CD8-positive, alpha-beta T cell (primary cell): ENCODE measurements at places on chromosomes 3 and 15.

DNA sequence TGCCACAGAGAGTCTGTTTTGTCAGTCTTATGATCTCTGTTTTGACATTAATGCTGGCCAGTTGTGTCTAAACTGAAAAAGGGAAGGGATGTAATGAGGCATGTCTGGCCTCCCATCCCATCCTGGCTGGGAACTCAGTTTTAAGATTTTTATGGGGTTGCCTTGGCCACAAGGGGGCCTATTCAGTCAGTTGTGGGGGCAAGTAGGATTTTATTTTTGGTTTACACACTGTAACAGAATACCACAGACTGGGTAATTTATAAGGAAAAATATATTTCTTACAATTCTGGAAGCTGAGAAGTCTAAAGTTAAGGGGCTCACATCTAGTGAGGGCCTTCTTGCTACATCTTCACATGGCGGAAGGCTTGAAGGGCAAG is 129.8 kb downstream of the TMEM108 start:
- no peak for DNase-seq

GRCh38 chr3:55160241-55160983 is 232.6 kb upstream of the LRTM1 start:
- no peak for DNase-seq

- DNase-seq: no peak
Observed at GRCh38 chr3:129226374-129226773, 23.0 kb upstream of the COPG1 start.

DNA sequence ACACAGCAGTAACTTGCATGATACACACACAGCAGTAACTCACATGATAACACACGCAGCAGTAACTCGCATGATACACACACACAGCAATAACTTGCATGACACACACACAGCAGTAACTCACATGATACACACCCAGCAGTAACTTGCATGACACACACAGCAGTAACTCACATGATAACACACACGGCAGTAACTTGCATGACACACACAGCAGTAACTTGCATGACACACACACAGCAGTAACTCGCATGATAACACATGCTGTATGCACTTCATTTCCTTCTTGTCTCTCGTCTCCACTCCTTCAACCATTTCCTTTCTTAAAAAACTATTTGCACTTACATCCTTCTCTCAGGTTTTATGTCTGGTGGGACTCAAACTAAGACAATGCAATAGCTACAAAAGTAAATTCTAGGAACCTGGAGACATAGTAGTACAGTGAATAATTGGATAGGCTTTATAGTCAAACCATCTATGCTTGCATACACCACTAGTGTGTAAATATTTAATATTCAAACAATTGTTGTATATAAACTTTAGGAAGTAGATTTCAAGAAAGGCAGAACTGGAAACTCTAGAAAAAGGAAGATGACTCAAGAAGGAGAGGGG is 130.8 kb downstream of the UACA start:
- DNase-seq: no peak

DNA sequence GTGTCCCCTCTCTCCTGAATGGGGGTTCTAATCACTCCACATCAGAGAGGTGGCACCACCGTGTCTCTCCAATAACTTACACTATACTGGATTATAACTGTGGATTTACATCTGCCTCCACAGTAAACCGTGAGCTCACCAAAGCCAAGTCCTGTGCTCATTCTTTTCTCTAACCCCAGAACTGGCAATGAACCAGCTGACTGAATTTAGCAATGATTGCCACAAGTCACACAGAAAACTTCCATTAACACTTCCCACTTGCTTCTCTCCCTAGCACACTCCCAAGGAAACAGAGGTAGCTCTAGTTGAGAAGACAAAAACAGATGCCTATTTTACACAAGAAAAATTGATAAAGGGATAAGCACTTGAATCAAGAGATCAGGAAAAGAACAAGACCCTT is 361.3 kb downstream of the ULK4 start:
- no peak for DNase-seq

- DNase-seq: no peak
Observed at GRCh38 chr15:75620058-75620820, 5.3 kb downstream of the SNUPN start.

DNA sequence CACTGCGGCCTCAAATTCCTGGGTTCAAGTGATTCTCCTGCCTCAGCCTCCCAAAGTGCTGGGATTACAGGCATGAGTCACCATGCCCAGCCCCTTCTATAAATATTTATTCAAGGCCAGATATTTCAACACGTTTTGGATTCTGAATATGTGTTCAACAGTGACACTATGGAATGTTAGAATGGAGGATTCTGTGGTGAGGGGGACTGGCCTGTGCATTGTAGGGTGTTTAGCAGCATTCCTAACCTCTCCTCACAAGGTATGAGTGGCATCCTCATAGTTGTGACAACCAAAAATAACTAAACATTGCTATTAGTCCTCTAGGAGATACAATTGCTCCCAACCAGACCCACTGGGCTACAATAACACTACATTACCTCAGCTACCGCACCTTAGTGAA is 104.0 kb upstream of the ATP10A start:
- no peak for DNase-seq

- DNase-seq: no peak
Observed at GRCh38 chr3:74801924-74802323, 187.5 kb upstream of the CNTN3 start.

DNA sequence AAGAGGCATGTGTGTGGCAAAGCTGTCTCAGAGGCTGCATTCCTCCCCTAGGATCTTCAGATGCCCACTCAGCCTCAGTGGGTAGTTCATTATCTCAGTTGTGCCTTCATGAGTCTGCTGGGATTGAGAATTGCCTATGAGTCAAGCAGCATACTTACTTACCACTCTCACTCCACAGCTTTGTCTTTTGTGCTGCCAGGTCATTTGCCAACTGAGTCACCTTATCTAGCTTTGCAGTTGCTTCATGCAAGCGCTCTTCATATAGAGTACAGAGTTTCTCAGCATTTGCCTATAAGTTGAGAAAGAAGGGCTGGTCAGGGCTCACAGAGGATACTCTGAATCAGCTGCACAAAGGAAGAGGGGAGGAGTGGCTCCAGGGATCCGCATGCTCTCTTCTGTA is 89.5 kb downstream of the MYH15 start:
- no peak for DNase-seq

- DNase-seq: no peak
Observed at GRCh38 chr3:59549962-59550361, 500.1 kb upstream of the CFAP20DC start.

DNA sequence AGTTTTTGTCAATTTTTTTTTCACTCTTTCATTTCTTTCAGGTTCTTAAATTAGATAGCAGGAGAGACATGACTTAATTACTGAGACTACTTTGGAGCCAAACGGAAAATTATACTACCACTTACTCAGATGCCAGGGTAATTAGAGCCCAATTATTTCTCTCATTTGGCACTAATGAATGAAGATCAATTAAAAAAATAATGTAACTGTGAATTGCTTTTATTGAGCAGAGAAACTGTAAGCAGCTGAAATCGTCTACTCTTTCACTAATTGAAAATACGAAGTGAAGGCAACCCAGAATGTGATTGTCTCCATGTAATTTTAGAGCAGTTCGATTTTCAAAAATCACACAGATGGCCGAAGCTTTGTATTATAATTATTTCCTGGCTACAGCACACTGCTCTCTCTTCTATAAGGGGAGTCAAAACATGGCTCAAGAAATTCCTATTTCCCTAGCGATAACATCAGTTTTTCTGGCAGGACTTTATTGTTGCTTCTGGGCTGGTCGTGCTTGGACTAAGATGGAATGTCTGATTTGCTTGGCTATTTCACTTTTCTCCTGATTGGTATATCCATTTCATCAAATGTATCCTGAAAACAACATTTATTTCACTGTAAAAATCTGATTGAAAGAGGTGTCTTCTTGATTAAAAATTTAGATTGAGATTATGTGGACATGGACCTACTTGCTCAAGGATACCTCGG is 55.8 kb upstream of the PDZRN3 start:
- DNase-seq: no peak

DNA sequence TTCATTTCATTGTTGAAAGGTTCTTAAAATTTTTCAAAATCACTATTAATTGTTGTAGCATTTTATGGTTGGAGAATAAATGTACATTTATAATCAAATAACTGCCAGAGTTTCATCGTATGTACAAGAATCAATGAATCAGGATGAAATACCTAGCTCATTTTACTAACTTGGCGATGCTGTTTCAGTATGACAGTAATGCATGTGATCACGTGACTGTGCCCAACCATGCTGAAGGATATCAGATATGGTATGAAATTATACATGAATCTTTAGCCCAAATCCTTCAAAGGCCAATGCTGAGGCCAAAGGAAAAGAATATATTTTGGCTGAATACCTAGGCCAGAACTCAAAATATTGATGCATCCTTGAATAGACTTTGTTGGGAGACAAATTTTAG is 288.3 kb upstream of the TGFBR2 start:
- no peak for DNase-seq

DNA sequence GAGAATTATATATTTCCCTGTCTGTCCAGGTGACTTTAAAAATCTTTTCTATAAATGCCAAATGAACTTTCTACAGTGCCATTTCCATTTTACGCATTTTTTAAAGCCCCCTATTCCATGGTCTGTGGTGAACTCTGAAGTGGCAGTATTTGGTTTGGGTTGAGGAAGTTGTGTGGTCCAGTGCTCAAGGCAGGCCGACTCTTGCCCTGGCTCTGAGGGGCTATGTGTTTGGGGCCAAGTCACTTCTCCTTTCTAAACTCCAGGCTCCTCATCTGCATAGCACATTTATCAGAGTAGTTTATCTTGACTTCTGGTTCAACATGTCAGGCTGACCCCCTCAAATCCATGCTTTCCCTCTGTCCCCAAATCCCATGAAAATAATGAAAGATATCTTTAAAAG is 14.1 kb downstream of the TTC21A start:
- DNase-seq: no peak

GRCh38 chr3:47841786-47842349 is 38.9 kb downstream of the DHX30 start:
- no peak for DNase-seq

DNA sequence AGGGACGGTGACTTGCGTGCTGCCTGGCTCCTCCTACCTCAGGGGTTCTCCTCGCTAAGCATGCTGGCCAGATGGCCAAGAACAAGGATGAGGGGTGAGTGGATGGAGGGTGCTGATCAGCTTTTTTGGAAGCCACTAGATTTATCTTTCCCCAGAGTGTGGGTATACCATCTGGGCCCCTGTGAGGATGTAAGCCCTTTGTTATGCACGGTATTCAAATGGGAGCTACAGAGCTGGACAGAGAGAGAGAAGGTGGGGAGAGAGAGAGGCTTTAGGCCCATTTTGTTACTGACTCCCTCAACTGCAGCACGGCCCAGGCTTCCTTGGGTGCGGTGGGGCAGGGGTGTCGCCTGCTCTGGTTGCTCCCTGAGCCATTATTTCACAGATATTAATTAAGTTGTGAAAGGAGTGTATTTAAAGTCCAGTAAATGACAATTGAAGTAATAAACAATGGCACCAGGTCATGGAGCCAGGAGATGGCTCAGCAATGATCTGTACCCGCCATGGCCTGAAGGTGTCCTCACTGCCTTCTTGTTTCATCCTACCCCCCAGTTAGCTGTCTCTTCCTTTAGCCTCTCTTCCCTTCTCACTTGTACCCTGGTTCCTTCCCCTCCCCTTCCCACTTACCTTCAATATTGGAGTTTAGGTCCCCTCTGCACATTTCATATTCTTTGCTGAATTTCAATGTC is 158.0 kb downstream of the CLSTN2 start:
- DNase-seq: no peak

DNA sequence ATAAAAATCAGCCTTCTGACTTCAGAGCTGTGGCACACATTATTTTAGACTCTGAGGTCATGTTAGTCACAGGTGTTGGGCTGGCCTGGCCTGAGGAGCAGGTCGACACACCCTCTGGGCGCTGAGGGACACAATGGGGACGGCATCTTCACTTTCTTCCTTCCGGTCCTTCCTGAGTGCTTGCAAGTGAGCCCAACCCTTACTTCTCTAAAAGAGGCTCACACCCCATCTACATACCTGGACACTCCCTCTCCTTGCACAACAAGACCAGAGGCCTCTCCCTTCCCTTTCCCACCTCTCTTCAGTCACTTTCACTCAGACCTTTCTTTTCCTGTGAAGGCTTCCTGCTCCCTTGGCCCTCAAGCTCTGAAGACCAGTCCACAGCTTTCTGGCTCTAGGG is 85.4 kb downstream of the XXYLT1 start:
- no peak for DNase-seq

DNA sequence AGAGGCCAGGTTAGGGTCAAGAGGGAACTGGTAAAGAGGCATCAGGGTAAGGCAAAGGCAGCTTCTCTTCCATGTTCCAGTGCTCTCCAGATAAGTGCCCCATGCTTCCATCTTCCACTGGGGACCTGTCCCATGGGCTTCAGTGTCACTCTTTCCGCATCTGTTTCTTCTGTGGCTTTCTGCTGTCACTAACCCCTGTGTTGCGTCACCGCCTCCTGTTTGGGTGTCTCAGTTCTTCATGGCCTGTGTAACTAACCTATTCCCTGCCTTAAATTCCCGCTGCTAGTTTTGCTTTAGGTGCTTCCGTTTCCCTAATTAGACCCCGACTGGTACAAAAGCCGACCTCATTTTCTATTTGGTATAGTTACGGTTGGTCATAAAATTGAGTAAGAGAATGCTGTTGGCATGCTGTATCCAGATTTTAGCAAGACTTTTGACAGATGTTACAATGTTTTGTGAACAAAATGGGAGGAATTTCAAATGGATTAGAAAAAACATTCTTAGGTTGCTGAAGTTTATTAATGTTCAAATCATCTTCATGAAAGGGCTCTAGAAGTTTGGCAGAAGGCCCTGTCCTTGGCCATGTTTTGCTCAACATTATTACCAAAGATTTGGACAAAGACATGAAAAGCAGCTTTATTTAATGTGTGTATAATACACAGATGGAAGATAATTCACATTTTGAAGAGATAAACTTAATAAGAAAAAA is 245.3 kb downstream of the BBX start:
- no peak for DNase-seq

DNA sequence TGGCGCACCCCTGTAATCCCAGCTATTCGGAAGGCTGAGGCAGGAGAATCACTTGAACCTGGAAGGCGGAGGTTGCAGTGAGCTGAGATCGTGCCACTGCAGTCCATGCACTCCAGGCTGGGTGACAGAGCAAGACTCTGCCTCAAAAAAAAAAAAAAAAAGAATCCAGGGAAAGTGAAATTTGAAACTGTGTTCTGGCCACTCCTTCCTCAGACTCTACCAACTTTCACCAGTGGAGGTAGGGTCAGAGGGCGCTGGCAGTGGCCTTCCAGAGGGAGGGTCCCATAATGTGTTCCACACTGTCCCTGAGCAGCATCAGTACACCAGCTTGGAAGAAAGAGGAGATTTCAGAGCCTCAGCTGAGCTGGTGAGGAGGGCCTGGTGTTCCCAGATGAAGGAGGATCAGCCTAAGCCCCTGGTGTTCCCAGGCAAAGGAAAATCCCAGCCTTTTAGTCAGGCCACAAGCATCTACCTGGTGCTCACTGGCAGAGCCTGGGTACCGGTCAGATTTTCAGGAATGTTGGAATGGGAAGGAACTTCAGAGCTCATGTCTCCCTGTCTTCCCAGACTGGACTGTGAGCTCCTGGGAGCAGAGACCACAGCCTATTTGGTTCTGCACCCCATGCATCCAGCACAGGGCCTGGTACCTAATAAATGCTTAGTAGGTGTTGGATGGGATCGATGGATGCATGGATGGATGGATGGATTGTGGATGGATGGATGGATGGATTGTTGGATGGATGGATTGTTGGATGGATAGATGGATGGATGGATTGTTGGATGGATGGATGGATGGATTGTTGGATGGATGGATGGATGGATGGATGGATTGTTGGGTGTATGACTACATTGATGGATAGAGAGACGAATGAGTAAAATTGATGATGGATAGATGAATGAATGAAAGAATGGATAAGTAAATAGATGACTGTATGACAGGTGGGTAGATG is 117.9 kb downstream of the CORO2B start:
- no peak for DNase-seq

- no peak for DNase-seq
Observed at GRCh38 chr3:111668888-111669488, 73.8 kb upstream of the ZBED2 start.
